ENCODE measurements at places on chromosomes 1 and 21.

- no peak for DNase-seq
Observed at GRCh38 chr1:24203404-24203803, 16.3 kb upstream of the IFNLR1 start.

DNA sequence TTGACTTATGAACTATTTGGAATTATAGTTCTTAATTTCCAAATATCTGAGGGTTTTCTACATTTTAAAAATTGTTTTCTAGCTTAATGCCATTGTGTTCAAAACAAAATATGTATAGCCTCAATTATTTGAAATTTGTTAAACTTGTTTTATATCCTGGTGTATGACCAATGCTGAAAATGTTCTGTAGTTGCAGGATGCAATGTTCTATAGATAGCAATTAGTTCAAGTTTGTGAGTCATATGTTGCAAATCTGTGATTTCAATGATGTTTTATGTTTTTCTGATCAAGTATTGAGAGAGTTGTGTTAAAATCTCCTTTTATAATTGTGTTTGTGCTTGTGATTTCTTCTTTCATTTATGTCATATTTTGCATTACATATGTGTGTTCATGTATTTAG lies 517.5 kb downstream of the ADGRL2 start:
- no peak for DNase-seq

GRCh38 chr1:237570530-237570929 lies 320.2 kb downstream of the ZP4 start:
- DNase-seq = no peak

DNA sequence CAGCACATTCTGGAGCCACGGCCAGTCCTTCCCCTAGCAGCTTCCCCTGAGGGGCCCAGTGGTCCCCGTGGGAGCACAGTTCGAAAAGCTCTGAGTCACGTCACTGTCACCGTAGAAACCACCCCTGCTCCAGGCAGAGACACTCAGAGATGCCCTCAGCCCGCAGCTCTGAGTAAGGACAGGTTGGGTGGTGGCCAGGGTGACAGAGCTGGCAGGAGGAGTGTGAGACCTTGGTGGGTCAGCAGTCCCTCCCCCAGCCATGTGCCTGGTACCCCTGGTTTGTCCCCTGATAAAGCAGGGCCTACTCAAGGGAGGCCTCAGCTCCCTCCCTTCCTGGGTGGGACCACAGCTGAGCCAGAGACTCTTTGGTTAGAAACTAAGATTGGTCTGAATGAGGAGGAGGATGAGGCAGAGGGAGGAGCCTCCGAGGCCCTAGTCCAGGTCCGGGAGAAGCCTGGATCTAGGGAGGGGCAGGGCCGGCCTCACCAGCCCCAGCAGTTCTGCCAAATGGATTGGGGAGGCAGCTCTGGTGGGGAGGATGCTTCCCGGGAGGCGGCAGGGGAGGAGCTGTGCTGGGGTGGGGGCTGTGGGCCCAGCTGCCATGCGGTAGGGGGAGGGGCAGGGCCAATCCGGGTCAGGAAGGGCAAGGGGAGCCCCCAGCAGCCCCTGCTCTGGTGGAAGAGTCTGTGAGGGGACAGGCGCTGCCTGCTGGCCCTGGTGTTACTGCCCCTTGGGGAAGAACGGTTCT lies 55.2 kb downstream of the SLC9A1 start:
- no peak for DNase-seq

GRCh38 chr1:155166051-155166470 lies 7.0 kb downstream of the KRTCAP2 start:
- no peak for DNase-seq

- DNase-seq = no peak
Observed at GRCh38 chr1:216626394-216627067, 96.7 kb downstream of the ESRRG start.
